Vagina (tissue), 2 donors: ENCODE measurements at places on chromosomes 12 and 14.

- no peak for DNase-seq
Observed at GRCh38 chr12:108826101-108826806, 31.1 kb downstream of the SSH1 start.

GRCh38 chr12:117034701-117035151 is 64.5 kb downstream of the TESC start:
- DNase-seq, result no peak

DNA sequence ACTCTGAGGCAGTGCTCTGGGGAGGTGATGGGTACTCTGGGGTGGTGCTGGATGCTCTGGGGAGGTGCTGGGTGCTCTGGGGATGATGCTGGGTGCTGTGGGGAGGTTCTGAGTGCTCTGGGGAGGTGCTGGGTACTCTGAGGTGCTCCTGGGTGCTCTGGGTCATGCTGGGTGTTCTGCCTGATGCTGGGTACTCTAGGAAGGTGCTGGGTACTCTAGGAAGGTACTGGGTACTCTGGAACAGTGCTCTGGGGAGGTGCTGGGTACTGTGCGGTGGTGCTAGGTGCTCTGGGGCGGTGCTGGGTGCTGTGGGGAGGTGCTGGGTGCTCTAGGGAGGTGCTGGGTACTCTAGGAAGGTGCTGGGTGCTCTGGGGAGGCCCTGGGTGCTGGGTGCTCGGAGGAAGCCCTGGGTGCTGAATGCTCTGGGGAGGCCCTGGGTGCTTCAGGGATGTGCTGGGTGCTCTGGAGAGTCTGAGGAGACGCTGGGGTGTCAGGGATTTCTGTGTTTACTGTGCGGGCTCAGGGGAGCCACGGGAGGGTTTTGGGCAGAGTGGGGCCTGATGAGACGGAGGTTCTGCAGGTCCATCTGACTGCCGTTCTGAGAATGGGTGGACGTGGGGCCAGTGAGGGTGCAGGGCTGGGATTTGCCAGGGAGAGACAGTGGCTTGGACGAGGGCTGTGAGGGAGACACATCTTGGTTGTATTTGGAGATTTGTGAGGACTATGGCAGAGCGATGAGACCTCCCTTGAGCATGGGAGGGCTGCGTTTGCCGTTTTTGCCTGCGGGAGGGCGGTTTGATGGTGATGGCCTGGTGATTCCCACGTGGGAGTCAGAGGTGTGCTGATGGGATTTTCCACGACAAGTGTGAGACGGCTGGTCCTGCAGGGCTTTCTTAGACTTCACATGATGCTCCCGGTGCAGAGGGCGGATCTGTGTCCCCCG is 30.0 kb downstream of the MMP17 start:
- no peak for DNase-seq

DNA sequence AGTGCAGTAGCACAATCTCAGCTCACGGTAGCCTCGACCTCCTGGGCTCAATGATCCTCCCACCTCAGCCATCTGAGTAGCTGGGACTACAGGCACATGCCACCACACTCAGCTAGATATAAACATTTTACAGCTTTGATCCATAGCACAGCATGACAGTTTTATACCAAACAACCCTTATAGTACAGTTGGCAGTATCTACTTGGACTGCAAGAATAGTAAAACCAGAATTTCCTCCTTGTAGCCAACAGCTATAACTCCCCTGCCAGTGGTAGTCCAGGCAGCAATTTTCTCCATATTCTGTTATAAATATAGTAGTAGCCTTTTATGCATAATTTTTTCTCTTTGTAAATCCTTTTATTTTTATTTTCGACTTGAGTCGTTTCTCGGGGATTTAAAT is 317.0 kb downstream of the FUT8 start:
- DNase-seq, result no peak

GRCh38 chr14:61877035-61877390 is 114.8 kb downstream of the SNAPC1 start:
- no peak for DNase-seq

GRCh38 chr12:11694528-11694927 is 45.1 kb downstream of the ETV6 start:
- no peak for DNase-seq

DNA sequence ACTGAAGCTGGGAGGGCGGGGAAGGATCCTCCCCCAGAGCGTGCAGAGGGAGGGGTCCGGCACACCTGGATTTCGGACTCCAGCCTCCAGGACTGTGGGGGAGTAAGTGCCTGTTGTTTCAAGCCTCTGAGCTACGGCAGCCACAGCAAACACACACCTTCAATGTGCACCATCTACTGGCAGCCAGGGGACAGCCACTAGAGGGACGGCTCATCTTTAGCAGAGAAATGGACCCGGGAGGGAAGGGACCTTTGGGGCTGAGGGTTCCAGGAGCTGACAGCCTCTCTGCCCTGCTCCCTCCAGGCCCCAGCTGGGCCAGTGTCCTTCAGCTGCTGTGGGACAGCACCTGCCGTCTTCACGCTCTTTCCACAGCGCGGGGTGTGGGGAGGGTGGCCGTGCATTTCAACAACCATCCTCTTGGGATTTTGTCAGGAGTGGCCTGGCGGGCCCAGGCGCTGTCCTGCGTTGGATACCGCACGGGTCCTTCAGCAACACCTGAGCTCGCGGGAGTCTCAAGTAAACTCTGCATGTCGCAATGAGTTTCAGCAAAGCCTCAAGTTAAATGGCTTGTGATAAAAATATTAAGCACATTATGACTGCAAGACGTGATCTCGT is 209.2 kb upstream of the C14orf180 start:
- DNase-seq, result no peak

DNA sequence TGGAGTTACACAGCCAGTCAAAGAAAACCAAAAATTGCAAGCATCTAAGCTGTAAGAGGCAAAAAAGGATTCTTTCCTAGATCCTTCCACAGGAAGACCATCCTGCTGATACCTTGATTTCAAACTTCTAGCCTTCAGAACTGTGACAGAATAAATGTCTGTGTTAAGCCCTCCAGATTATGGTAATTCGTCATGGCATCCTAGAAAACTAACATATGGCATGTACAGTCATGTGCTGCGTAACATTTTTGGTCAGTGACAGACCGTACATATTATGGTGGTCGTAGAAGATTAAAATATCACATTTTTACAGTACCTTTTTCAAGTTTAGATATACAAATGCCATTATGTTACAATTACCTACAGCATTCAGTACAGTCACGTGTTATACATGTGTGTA is 660.9 kb upstream of the LMO3 start:
- no peak for DNase-seq

DNA sequence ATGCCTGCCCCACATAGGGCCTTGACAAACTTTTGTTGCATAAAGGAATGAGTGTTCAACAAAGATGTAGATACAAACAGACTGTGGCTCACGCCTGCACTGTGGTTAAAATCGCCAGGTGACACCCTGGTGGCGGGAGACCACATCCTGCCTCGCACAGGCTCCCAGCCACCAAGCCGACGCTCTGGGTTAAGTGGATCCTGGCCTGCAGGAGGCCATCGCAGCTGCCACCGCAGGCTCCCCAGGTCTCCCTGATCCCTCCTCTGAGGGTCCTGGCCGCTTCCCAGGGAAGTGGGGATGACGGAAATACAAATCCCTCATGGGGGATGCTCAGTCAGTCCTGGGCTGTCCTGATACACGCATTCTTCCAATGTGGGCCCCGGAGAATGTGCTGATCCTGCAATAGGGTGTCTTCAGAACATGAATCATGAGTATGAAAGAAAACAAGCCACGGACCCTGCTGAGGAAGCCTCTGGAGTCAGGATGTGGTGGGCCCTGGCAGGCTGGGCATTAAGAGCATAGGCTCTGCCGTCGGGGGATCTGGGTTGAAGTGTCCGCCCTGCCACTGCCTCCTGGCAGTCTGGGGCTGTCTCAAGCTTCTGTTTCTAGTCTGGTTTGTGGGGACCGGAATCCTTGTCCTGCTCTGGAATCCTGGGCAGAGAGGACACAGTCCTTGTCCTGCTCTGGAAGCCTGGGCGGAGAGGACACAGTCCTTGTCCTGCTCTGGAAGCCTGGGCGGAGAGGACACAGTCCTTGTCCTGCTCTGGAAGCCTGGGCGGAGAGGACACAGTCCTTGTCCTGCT is 53.5 kb upstream of the BEGAIN start:
- DNase-seq, result no peak

DNA sequence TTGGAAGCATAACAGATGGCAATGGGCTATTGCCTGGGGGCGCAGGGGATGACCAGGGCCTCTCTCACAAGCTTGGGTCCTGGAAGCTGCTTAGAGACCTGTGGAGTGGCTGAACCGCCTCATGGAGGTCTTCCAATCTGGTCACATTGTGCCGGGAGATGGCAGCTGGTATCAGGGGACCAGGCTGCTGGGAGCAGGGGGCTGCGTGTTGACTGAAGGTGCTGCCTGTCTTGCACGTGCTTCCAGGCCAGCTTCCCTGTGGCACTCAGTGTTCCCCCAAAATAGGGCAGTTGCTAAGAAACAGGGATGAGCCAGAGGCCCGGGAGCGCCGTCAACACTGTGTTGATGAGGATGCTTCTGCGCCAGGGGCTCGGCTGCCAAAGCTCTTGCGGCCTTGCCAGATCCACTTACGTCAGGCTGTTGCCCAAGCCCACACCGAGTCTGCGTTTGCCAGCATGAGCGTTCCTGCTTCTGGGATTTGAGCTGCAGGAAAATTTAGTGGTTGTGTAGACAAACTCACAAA is 39.8 kb downstream of the ELK3 start:
- no peak for DNase-seq

DNA sequence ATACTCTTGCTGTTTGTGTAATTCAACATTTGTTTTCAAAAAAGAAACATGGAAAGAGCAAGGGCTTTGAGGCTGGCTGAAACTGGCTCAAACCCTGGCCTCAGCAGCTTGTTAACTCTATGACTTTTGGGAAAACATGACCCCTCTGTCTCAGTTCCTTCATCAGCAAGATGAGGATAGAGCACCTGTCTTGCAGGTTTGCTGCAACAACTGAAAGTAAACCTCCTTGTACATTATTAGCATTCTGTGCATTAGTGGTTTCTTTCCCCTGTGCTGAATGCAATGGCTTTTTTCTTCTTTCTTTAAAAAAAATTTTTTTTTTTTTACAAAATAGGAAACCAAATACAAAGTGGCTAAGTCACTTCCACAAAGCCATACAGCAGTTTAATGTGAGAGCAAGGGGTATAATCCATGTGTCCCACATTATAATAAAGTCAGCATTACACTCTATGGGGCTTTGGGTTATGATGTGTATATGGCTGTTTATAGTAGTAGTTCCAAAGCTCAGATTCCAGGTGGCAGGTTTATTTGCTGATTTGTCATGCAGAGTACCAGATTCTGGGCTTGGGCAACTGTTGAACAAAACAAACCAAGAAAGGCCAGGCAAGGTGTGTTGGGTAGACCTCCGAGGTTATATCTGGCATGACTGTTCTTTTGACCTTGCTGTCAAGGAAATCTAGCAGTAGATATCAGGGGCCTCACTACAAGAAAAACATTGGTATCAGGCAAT is 194.5 kb upstream of the CNOT2 start:
- no peak for DNase-seq

DNA sequence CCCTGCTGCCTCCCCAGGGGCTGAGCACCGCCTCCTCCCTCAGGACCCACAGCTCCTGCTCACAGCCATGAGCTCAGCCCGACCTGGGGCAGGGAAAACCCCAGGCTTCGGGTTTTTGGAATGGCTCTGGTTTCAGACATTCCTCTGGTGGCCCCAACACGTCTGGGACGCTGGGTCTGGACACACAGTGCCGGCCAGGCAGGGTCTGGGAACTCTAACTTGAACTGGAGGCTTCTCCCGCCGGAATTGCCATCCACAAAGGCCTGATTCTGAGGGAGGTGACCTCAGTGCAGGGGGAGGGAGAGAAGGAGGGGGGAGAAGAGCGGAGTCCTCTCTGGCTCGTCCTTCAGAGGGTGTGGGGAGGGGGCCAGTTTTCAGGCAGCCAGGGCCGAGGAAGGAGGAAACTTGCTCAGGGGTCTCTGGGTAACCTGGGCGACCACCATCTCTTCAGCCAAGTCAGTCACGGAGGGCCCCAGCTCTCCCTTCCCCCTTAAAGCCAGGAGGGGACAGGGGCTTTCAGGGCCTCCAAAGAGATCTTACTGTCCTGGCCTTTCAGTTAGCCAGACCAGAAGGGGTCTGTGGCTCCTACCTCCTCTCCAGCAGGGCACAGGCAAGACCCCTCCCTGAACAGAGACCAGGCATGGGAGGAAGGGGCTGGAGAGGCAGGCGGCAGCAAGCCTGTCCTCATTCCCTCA is 19.4 kb downstream of the NCKAP5L start:
- no peak for DNase-seq

DNA sequence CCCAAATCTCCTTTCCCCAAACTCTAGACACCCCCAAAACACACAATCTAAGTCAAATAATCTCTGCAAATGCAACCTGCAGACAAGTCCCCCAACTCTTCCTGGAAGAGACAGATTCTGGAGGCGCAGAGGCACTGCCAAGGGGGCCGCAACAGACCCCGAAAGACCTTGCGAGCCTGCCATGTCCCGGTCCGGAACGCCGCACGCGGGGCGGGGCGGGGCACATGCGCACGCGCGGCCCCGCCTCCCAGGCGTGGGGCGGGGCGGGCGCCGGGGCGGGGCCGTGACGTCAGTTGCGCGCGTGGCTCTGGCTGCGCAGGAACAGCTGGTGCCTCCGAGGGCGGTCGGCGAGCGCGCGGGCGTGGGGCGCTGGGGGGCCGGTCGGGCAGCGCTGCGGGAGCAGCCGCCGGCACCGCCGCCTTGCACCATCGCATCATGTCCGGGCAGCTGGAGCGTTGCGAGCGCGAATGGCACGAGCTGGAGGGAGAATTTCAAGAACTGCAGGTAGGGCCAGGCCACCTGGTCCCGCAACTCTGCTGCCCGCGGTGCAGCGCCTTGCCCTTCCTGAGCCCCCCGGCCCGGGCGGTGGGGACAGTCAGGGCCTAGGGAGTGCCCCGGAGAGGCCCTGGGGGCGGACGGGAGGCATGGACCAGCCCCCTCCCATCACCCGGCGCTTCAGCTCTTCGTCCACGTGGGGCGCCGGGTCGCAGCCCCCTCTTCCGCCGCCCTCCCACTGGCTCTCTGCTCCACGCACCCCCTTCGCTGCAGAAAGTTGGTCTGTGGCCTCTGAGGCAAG is at the start of gene TMEM120B:
TSS of gene TMEM120B (plus strand) at position 292 of the 796 bp plus-strand sequence. CDS start at position 436, 144 bp downstream.
- DNase-seq, result no peak

DNA sequence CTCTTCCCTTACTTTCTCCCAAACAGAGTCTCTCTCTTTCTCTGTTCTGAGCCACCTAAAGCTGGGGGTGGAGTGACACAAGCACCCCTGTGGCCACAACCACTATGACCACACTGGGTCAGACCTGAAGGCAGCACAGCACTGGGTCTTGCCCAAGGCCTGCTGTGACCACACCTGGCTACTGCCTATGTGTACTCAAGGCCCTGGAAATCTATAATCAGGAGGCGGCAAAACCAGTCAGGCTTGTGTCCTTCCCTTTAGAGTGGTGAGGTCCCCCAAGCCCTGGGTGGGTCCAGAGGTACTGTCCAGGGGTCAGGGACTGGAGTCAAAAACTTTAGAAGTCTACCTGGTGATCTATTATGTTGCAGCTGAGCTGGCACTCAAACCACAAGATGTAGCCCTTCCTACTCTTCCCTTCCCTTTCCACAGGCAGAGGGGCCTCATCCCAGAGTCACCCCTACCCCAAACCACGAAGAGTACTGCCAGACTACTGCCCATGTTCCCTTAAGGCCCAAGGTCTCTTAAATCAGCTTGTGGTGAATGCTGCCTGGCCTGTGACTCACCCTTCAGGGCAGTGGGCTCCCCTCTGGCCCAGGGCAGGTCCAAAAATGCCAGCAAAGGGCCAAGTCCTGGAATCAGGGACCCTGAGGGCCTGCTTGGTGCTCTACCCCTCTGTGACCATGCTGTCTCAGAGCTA is 179.8 kb upstream of the DYRK2 start:
- DNase-seq, result no peak

GRCh38 chr12:12946686-12947355 is 5.1 kb downstream of the GPRC5D start:
- peak; percentile 42 for DNase-seq
